GM04504 (cell line): ENCODE measurements at places on chromosomes 3 and 15.

DNA sequence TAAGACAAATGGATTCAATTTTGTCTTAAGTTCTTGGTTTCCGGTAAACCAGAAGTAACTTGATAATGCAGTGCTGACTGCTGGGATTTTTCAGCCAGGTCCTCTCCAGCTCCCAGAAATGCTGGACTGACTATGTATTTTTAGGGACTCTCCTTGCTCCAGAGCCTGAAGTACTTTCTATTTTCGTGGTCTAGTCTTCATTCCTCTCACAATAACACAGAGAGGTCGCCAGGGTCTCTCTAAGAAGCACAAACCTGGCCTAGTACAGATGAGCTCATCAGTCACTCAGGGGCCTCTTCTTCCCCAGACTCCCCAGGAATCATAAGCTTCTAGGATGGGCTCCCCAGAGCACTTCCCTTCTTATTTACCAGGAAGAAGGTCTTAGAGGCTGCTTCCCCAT is 85.8 kb downstream of the FAM174B start:
- no peak for DNase-seq

GRCh38 chr3:122944671-122945161 is 82.8 kb downstream of the SEMA5B start:
- DNase-seq, result no peak

DNA sequence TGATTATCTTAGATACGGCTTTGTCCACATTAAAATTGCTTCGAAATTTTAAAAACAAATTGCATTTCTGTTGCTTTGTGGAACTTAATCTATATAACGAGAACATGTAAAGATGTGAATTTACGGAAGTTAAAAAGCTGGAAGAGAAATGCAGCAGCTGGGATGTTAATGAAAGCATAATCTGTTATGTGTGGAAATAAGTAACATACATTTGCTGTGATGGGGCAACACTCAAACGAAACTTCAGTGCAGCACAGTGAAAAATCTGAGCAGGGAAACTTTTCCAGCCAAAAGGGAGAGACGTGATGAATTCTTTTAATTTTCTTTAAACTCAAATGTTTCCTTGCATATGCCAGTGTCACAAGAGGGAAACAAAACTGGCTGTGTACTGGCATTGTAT is 276.7 kb upstream of the LMCD1 start:
- DNase-seq, result no peak

- DNase-seq, result no peak
These were observed 587.3 kb upstream of the UBE2E2 start for GRCh38 chr3:22615790-22616189.

DNA sequence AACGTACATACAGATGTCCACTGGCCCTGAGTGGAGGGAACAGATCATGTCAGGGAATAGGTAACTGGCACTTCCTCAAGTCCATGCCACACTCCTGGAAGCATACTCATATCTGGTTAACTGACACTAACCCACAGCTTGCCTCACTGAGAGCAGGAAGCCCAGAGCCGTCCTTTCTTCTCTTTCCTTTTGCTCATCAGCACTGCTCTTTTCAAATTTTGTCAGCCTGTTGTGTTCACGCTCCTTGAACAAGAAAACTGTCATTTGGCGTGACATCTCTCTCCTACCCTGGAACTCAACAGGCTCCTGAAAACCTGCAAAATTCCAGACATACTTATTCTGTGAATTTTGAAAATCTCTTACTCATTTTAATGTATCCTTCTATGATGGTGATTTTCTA is 360.2 kb downstream of the MAGI1 start:
- no peak for DNase-seq

DNA sequence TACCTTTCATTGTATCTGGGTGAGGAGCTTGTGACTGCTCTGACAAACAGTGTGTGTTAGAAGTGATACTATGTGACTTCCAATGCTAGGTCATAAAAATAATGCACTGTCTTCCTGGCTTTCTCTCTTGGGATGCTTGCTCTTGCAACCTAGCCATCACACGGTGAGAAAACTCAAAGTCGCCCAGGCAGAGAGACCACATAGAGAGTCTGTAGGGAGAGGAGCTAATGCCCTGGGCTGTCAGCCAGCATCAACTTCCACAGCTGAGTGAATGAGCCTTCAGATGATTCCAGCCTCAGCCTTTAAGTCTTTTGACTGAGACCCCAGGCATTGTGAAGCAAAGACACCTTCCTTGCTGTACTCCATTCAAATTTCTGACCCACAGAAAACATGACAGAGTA is 220.6 kb upstream of the SGO1 start:
- no peak for DNase-seq
